RPMI8226 (cell line): ENCODE measurements at places on chromosomes 6 and 20.

DNA sequence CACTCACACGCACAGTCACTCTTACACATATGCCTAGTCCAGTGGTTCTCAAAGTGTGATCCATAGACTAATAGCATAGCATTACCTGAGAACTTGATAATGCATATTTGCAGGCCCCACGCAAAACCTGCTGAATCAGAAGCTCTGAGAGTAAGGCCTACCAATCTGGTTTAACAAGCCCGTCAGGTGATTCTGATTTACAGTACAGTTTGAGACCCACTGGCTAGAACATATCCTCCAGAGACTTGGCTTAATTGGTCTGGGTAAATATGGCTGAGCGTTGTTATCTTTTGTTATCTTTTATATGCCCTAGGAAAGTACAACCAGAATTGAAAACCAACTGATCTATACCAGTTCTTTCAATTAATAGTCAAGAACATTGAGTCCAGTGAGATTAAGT is 9.6 kb downstream of the TSPYL4 start:
- DNase-seq: no peak

DNA sequence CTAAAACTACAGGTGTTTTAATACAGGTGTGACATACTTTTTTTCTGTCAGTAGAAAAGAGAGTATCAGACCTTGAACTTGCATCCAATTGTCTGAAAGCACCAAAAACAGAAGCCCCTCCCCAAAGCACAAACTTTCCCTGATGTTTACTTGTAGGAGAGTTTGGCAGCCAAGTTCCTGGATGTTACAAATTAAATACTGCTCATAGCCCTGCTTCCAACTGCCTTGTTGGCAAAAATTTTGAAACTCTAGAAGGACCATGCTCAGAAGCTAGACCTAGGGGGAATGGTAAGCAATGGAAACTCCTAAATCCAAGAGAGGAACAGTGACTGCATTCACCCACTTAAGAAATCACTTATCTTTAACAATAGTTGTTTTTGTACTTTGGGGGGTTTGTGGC is 17.0 kb upstream of the ARG1 start:
- no peak for DNase-seq

GRCh38 chr6:44701038-44701636 is 313.6 kb downstream of the CDC5L start:
- DNase-seq: no peak

- no peak for DNase-seq
Observed at GRCh38 chr6:157834549-157834948, 11.5 kb downstream of the SNX9 start.

GRCh38 chr6:100761841-100762240 is 119.3 kb downstream of the ASCC3 start:
- no peak for DNase-seq

- DNase-seq: no peak
Observed at GRCh38 chr6:157098999-157099398, 224.3 kb downstream of the TMEM242 start.

DNA sequence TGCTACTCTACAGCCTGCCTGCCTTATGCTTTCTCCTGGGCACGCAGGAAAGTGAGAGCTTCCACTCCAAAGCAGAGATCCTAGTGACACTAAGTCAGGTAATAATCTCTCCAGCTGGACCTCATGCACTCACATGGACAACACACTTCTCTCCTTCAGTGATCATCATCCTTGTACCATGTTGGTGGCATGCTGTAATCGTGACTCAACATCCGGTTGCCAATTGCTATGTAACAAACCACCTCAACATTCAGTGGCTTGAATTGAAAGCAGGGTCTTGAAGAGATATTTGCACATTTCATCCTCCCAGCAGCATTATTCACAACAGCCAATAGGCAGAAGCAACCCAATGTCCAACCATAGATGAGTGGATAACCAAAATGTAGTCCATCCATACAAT is 40.3 kb upstream of the PPP1R3G start:
- no peak for DNase-seq

- DNase-seq: no peak
Observed at GRCh38 chr6:22451962-22452361, 117.4 kb upstream of the HDGFL1 start.

DNA sequence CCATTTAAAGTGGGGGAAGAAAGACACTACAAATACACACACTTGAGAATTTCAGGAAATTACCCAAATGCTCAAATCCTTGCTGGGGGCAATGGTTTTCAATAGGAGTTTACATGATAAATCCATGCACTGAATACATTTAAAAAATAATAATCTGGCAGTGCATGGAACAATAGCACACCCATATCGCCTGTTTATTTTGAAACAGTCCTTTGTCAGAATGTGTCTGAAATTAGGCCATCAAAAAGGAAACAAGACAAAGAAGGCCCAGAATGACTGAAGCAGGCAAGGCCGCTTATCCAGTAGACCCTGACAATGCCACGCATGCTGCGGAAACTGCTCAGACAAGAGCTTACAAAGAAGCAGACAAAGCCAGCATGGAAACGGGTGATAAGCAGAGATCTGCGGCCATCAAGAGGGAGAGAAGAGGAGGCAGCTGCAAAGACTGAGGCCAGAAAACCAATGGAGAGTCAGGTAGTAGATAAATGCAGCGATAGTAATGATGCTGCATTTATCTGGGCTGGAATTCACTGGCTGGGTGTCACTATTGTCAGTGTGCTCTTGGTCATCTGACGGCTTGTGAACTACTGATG is 211.9 kb upstream of the CNR1 start:
- no peak for DNase-seq

DNA sequence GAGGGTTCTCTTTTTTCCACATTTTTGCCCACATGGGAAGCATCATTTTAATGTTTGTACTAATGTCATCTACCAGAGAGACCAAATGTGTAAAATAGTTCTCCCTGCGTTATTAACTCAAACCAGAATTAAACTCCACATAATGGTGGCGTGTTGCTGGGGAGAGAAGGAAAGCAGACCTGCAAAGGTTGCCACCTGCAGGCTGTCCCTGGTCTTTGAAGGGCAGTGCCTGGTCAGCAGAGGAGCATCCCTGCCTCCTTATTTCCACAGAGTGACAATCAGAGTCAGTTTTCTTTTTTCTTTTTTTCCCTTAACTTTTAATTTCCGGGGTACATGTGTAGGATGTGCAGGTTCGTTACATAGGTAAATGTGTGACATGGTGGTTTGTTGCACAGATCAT is 214.5 kb downstream of the TBX18 start:
- DNase-seq: no peak

- no peak for DNase-seq
Observed at GRCh38 chr6:41594326-41594725, 43.9 kb upstream of the MDFI start.

DNA sequence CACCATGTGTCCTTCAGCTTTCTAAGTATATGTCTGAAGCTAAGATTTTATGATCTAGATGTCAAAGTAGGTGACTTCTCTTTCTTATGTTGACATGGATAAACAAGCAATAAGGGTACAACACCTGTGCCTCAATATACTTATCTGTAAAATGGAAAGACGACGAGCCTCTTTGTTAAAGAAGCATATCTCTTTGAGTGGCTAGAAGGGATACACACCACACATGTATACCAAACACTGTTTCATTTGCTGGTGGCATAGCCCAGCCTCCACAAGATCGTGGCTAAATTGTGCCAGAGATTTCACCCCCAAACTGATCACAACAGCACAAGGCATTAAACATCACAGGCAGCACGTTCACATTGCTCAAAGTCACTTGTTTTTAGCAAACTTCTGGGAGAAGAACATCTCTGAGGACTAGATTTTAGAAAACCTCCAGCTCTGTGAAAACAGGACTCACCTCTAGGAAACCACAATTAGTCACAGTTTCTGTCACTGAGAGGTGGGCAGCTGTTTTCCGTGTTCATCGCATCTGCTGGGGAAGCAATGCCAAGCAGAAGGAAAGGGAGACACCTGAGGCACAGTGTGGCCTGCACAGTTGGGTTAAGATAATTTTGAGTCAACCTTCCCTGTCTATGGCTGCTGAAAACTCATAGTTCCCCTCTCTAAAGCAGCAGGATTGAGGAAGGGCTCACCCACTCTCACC is 263.0 kb upstream of the PLCB4 start:
- DNase-seq: peak; percentile 41

- no peak for DNase-seq
Observed at GRCh38 chr6:6317386-6317785, 3.1 kb downstream of the F13A1 start.

GRCh38 chr20:53130795-53131194 is 158.6 kb downstream of the TSHZ2 start:
- DNase-seq: no peak

DNA sequence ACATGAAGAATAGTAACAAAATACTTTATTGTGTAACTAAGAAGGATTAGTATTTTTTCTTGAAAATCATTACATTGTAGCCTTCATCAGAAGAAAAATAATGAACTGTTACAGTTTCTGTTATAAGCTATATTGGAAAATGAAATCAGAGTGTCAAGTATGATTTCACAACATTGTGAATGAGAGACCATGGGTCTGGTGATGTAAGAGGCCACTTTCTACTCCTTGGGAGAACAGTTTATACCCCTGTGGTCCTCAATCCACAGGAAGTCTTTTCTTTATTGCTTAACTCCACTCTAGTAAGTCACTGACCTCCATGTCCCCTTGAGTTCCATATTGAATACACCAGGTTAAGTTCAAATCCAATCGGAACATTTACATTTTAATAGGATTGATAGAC is 218.7 kb upstream of the FERMT1 start:
- DNase-seq: no peak

- DNase-seq: peak; percentile 7
Observed at GRCh38 chr6:122869437-122870024, 80.5 kb downstream of the SMPDL3A start.

- DNase-seq: no peak
Observed at GRCh38 chr20:3966571-3966970, 48.8 kb downstream of the RNF24 start.

GRCh38 chr6:37310966-37311365 is 42.8 kb upstream of the RNF8 start:
- DNase-seq: no peak

DNA sequence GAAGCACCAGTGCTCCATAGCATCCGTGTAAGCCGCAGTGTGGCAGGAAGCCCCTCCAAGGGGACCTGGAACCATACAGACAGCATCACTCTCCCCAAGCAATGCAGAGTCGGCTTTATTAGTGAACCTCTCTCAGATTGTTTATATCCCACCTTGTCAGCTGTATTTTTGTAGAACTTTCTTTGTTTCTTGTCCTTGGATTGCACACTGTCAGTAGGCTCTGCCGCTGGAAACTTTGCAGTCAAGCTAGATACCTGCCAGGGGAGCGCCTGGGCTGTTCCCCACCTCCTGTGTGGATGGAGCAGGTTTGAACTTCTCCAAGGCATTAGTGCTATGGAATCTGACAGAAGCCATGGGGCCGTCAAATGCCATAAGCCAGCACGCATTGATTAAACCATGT is 18.6 kb upstream of the CLDN20 start:
- no peak for DNase-seq

- DNase-seq: peak; percentile 86
Observed at GRCh38 chr20:57266291-57267157, at the start of gene BMP7. TSS of gene BMP7 (minus strand) at chr20:57266641. CDS start at chr20:57266122, 519 bp downstream.

- peak; percentile 90 for DNase-seq
Observed at GRCh38 chr6:135183002-135183531, 2.0 kb downstream of the MYB start.

DNA sequence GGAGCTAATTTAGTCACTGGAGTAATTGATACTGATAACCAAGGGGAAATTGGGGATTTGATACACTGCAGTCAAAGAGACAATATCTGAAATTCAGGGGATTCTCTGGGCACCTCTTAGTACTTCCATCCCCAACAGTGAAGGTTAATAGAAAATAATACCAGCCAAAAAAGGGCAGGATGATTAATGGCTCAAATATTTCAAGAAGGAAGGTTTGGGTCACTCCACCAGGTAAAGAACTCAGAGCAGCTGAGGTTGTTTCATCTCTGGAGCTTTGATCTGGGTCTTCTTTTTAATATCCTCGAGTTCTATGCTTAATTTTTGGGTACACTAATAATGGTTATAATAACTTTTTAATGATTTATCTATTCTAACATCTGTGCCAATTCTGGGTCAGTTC is 70.8 kb downstream of the CDKAL1 start:
- DNase-seq: no peak

DNA sequence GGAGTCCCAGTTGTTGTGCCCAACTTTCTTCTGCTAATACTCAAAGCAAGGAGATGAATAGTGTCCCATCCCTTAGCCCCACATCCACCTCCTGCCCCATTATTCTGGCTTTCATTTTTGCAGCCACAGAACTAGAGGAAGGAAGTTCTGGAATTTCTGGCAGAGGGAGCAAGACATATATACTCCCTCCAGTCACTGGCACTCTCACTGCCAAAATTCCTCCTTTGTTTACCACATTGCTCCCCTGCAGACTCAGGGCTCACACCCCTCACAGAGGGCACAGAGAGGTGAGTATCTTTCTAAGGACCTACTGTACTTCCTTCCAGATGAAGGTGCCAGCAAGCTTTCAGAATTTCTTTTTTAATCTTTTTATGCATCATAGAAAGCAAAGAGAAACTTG is 168.0 kb upstream of the ID4 start:
- DNase-seq: no peak

GRCh38 chr6:149059557-149059956 is 258.0 kb upstream of the TAB2 start:
- no peak for DNase-seq

DNA sequence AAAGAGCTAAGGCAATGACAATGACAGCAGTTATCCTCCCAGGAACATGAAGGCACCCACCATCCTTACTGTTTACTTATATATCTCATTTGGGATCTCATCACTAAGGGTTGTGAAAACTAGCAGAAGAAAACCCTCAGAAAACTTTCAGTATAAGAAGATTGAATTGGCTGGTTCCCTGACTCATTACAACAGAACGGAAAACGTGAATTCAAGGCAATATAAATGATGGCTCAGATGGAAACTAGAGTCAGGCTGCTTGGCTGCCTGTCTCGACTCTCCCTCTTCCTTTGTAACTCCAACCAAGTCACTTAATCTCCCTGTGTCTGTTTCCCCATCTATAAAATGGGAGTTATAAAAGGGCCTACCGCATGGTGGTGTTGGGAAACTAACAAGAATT is 387.1 kb upstream of the JARID2 start:
- DNase-seq: no peak

- DNase-seq: no peak
Observed at GRCh38 chr6:168152980-168153379, 74.0 kb upstream of the FRMD1 start.

DNA sequence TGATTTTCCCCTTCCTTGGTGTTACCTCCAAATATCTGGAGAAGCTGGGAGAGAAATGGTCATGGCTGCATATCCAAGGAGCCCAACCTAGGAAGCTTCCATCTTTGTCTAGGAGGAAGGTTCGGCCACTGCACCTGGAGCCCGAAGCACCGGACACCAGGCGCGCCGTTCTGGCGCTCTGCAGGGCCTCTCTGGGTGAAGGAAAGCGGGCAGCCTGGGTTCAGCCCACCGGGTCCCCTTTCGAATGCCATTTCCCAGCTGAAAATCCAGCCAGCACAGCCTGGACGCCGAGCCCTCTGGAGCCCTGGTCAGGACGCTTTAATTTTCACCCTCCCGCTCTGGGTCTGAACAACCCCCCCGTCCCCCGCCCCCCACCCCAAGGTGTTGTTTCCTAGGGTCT is 1.2 kb downstream of the LINC00237 start:
- DNase-seq: no peak
